ENCODE measurements at places on chromosomes 7 and 10.

- DNase-seq, result no peak
These were observed 54.7 kb upstream of the NMT2 start for GRCh38 chr10:15223174-15223573.

DNA sequence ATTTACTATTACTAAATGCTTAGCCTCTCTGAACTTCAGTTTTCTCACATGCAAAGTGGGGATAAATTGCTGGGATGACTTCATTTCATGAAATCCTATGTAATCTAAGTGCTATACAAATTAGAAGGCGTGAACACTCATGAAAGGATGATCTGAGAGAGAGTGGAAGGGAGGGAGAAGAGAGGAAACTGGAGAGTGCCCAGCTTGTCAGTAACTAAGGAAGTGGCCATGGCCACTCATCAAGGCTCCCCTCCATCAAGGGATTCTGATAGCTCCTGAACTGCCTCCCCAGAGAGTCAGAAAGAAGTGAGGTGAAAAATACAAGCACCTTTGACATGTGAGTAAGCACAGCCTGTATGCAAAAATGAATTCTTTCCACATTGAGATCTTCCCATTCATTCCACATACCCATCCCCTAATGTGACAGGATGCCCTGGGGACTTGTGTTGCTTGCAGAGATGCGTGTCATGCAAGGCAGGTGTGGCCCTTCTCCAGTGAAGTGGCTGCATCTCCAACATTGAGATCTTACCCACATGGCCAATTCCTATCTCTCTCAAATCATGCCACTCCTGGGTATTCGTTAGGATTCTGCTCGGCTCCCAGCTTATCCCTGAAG lies 76.5 kb upstream of the ITPRID1 start:
- no peak for DNase-seq

DNA sequence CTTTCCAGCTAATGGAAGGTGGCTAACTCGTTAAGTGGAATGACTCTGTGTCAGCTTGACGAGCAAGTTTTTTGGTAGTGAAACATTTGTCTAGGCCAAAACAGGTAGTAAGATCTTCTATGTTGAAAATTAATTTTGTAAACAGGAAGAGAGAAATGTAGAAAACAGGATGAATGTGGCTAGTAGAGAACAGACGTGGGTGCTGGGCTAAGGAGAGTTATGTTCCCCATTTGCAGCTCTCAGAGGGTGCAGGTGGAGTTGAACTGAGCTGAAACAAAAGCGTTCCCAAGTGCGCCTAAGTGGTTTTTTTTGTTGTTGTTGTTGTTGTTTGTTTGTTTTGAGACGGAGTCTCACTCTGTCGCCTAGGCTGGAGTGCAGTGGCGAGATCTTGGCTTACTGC lies 59.5 kb upstream of the SRPK2 start:
- no peak for DNase-seq

GRCh38 chr7:116139007-116139406 lies 71.3 kb upstream of the TES start:
- DNase-seq, result no peak

- DNase-seq, result no peak
These were observed 12.9 kb upstream of the SNX10 start for GRCh38 chr7:26278770-26279169.

GRCh38 chr10:24891823-24892222 lies 60.6 kb downstream of the PRTFDC1 start:
- DNase-seq, result no peak

DNA sequence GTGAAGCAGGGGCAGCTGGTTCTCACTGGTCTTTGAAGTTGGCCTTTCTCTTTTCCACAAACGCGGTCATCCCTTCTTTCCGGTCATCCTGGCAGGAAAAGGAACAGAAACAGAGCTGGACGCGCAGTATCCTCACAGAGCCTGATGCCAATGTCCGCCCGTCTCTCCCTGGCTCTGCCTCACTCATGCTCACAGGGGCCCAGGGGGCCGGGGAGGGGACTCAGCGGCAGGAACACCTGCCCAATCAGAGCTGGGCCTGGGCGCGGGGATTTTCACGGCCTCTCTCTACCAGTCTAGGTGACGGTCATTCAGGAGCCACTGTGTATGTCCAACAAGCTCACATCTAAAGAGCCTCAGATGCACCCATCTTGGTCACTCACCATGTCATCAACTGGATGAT lies 5.0 kb upstream of the FUOM start:
- DNase-seq, result no peak

DNA sequence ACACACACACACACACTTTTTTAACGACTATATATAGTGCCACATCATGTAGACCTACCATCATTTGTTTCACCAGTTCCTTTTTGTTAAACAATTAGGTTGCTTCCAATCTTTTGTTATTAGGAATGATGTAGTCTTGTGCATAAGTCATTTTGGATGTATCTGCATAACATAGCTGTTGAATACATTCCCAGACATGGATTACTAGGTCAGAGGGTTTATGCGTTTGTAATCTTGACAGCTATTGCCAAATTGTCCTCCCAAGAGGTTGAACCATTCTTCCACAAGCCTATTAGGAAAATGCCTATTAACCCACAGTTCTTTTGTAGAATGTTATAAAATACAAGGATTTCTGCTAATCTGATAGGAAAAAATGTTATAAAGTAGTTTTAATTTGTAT lies 87.3 kb downstream of the PALS2 start:
- no peak for DNase-seq

DNA sequence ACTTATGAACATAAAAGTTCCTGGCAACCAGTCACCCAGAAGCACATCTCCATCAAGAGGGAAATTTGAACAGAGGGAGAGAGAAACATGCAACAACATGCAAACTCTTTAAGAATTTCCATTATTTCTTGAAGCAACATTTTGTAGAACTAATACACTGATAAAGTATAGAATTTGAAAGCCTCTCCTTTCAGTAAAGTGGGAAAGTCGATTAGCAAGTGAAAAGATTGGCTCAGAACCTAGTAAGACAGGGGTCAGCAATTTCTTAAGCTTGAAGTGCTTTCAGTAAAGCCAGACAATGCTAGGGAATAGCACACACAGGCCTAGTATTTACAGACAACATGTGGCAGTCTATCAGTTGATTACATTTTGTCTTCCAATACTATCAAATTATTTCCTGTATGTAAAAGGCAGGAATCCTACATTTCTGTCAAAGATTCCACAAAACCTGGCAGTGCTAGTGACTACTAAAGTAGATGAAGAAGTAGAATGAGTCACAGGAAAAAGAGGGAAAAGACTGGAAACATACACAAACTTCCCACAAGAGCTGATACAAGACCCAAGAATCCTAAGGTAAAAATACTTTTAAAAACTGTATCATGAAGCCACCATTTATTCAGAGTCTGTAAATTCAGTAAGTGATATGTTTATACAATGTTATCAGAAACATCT lies 25.2 kb downstream of the DNAJC1 start:
- no peak for DNase-seq

- no peak for DNase-seq
These were observed 19.5 kb upstream of the DLG5 start for GRCh38 chr10:77946084-77946483.

DNA sequence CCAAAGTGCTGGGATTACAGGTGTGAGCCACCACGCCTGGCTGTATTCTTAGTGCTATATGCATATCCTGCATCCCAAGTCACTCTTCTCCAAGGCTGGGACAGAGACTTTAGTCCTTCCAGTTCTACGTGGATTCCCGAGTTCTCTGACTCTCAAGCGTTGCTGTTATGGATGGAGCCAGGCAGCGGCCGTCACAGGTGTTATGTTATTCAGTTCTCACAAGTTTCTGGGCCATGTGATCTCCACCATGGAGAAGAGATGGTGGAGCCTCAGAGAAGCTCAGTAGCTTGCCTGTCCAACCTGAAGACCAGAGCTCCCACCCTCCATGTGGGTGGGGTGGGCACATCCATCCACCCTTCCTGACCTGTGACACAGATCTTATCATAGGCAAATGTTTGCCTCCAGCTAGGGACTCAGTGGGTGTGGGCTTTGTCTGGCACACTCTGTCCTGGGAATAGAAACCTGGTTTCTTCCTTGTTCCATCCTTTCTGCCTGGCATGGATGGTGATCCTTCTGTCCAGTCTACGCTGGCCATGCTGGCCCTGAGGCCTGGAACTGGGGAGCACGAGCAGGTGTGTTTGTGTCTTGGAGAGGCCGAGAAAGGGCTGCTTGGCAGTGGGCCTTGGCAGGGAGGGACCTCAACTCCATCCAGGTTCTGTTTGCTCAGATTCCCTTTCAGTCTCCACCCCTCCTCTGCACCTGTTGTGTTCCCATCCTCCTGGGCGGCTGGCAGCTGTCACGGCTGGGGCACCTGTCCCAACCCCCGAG lies 55.3 kb downstream of the NEURL1 start:
- DNase-seq, result no peak

DNA sequence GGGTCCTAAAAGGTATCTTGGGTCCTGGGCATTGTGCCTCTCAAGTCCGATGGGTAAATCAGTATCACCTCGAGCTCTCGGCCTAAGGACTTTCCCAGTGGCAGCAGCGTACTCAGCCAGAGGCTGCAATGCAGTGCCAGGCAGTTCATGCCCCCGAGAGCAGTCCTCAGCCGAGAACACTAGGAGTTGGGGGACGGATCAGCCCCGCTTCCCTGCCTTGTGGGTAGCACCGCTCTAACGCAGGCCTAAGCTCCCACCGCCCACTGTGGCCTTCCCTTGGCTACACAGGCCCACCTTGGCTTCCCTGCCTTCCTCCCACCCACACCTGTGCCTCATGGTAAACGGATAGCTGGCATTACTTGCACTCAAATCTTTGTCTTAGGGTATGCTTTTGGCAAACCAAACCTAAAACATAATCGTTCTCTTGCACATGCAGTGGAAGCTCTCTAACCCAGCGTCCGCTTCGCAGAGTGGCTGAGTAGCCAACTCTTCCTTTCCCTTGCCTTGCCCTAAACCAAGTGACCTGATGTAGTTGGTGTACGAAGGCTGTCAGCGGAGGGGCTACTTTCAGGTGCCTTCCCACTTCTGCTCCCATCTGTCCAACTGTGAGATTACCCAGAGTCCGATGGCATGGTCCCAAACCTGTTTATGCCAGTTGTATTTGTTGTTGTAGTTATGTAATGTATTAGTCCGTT lies 73.2 kb upstream of the CHST15 start:
- no peak for DNase-seq

- DNase-seq, result no peak
These were observed 221.2 kb downstream of the ZMYND11 start for GRCh38 chr10:356452-356851.

- DNase-seq, result no peak
These were observed 2.5 kb downstream of the ARHGAP12 start for GRCh38 chr10:31926160-31926559.
